ENCODE measurements at places on chromosomes 1 and 21.

DNA sequence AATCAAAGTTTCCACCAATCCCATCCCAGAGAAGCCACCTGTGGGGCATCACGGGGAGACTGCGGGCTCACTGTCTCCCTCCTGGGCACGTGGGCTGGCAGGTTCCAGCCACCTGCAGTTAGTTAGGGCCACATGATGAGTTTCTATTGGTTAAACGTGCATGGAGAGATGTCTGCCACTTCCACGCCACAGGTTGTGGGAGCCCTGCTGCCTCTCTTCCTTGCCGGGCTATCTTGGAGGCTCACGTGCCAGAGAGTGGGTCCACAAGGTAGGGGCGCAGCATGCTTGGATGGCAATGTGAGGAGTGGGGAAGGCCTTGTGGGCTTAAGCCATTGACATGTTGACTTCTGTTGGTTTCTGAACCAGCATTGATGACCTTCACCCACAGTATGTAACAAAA, 3.5 kb downstream of the KRTAP10-7 start:
- no peak for DNase-seq

- peak; percentile 83 for DNase-seq
Measured at GRCh38 chr1:154973344-154974101, 958 bp upstream of the CKS1B start.

DNA sequence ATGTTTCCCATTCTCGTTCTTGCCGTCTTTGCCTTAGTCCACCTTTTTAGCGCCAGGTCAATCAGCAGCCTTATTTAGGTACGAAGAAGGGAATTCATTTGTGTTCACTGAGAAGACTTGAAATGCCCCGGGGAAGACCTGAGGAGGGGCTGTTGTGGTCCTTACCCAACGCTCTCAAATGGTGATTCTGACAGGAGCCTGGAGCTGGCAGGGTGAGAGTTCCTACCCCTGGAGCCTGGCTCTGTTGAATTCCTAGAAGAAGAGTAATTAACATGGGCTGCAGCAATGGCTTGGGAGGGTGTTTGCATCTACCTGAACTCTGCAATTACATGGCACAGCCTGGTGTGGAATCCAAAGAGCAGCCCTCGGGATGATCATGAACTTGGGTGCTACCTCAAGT, 76.9 kb upstream of the DSCAM start:
- DNase-seq, result no peak

GRCh38 chr1:220908757-220909156, 29.5 kb downstream of the HLX start:
- no peak for DNase-seq

- DNase-seq, result no peak
Measured at GRCh38 chr1:53081384-53082066, 19.5 kb downstream of the PODN start.

- DNase-seq, result no peak
Measured at GRCh38 chr1:62746086-62746808, 37.7 kb upstream of the ATG4C start.

GRCh38 chr1:41941381-41941780, 22.7 kb upstream of the HIVEP3 start:
- no peak for DNase-seq

GRCh38 chr1:215786997-215787396, 219.9 kb downstream of the KCTD3 start:
- DNase-seq, result no peak

GRCh38 chr1:198680174-198680875, 41.5 kb downstream of the PTPRC start:
- DNase-seq, result no peak

- DNase-seq, result no peak
Measured at GRCh38 chr1:246051909-246052518, 455.1 kb downstream of the SMYD3 start.

- DNase-seq, result no peak
Measured at GRCh38 chr1:7642781-7643529, 128.1 kb upstream of the VAMP3 start.

- no peak for DNase-seq
Measured at GRCh38 chr1:8910914-8911313, 32.4 kb upstream of the ENO1 start.

DNA sequence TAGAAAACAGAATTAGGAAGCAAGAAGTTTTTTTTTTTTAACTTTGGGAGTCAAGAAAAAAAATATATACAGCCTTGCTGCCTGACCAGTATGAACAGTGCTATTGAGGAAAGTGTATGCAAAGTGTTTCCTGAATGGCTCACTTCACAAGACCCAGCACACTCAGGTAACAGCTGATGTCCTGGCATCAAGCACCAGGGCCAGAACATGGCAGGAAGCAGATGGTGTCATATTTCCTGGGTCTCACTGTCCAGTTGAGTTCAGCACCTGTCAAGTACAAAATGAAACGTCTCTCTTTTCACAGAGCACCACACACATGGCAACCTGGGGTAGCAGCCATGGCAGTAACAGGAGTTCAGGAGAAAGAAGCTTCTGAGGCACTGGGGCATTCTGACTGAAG, 372.3 kb downstream of the TTLL7 start:
- no peak for DNase-seq

GRCh38 chr1:9593492-9594465, 5.1 kb downstream of the TMEM201 start:
- no peak for DNase-seq

GRCh38 chr1:172147541-172147940, 272.9 kb upstream of the C1orf105 start:
- no peak for DNase-seq

DNA sequence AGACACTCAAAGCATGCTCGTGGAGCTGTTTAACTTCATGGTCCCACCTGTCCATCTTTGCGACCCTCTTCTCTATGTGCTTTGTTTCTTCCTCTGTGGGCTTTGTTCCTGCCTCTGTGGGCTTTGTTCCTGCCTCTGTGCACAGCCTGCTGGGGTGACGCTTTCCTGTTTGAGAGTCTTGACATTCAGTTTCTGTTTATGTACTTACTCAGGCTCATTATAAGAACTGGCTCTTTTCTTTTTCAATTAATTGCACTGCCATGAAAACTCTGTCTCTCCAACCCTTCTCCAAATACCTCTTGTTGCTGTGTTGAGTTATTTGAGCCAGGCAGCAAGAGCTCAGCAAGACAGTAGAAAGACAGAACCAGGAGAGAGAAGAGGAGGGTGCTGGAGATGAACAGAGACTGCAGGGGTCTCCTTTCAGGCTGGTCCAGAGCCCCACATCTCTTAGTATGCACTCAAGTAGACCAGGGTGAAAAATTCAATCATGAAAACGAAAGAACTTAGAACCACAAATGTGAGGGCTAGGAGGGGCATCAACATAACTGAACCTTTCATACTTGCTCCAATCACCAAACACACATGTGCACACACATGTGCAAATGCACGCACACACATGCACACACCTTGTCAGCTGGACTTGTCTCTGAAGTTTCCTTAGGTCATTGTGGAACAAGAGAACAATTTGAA, 88.3 kb upstream of the SGIP1 start:
- peak; percentile 26 for DNase-seq

- no peak for DNase-seq
Measured at GRCh38 chr1:206505702-206506355, 1.5 kb upstream of the RASSF5 start.

DNA sequence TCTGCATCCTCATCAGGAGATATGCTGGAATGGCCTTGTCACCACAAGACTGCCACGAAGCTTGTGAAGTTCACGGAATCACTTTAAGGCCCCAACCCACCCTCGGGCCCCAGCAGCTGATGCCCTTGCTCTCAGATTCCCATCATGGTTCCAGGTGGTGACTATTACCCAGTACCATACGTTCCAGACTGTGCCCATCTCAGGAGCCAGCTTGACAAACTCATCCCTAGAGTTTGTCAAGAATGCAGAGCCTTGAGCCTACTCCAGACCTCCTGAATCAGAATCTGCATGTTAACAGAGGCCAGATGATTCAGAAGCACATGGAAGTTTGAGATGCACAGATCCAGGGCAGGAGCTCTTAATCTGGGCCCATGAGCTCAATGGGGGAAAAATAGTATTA, 53.9 kb upstream of the RBM15 start:
- DNase-seq, result no peak

DNA sequence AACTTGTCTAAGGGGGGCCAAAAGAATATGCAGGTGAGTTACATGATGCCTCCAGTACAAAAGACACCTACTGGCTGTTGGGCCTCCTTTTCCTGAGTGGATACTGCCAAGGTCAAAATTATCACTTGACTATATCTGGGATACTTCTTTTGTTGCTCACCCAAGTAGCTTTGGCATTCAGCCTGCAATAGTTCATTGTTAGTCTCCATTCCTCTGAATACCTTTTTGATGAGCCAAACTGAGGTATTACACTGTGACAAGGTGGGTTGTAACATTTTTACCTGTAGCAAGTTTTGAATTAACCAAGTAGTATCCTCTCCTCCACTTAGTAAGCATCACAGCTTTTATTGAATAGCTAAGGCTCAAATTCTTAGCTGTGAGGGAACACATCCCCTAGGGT, 408.0 kb downstream of the LRRIQ3 start:
- DNase-seq, result no peak

- peak; percentile 24 for DNase-seq
Measured at GRCh38 chr1:88684482-88685258, 597 bp downstream of the PKN2 start.

DNA sequence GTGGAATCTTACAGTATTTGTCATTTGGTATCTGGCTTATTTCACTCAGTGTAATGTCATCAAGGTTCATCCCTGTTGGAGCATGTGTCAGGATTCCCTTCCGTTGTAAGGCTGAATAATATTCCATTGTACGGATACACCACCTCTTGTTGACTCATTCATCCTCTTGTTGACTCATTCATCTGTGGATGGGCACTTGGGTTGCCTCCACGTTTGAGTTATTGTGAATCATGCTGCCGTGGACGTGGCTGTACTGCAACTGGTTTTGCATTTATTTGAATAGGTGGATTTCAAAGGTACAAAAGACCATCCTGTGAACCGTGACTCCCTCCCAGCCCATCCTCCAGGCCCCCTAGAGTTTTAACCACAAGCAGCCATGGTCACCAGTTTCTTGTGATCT, 11.9 kb upstream of the TCP10L start:
- no peak for DNase-seq

- no peak for DNase-seq
Measured at GRCh38 chr1:221032637-221033280, 153.5 kb downstream of the HLX start.

DNA sequence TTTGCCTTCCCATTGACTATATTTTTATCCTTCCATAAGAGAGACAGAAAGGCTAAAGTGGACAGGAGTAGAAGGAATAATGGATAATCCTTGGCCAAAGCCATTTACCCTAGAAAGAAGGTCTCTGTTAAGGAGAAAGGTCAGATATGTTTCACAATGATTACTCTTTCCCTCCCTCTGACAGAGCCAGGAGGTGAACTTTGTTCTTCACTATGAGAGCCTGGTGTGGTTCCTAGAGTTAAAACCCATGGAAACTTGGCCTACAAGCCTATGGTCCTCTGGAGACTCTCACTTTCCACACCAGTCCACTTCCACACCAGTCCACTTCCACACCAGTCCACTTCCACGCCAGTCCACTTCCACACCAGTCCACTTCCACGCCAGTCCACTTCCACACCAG, 479.9 kb upstream of the ZP4 start:
- DNase-seq, result no peak

- no peak for DNase-seq
Measured at GRCh38 chr1:20787840-20788795, 1.0 kb upstream of the HP1BP3 start.

GRCh38 chr1:230979952-230980351, 1.1 kb downstream of the ARV1 start:
- DNase-seq, result no peak

- DNase-seq, result no peak
Measured at GRCh38 chr1:113978863-113979702, at the start of gene OLFML3. Gene OLFML3, plus strand, starts transcription at chr1:113979474. Its CDS starts 43 bp downstream, at chr1:113979517.

DNA sequence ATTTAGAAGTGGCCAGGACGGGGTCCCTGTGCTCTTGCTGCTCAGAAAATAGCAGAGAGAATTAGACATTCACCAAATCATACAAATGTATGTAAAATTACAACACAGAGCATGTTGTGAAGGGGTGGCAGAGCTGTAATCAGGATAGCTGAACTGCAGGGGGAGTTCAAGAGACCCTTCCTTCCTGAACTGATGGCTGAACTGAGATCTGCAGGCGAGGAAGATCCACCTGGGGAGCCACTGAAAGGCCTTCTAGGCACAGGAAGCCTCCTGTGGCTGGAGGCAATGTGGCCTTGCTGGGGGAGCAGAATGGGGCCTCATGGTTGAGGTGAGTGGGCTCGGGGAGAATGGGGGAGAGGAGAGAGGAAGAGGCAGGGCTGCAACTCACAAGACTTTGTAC, 216.5 kb downstream of the PRDM2 start:
- no peak for DNase-seq

GRCh38 chr1:115826628-115827027, 14.3 kb downstream of the NHLH2 start:
- no peak for DNase-seq

DNA sequence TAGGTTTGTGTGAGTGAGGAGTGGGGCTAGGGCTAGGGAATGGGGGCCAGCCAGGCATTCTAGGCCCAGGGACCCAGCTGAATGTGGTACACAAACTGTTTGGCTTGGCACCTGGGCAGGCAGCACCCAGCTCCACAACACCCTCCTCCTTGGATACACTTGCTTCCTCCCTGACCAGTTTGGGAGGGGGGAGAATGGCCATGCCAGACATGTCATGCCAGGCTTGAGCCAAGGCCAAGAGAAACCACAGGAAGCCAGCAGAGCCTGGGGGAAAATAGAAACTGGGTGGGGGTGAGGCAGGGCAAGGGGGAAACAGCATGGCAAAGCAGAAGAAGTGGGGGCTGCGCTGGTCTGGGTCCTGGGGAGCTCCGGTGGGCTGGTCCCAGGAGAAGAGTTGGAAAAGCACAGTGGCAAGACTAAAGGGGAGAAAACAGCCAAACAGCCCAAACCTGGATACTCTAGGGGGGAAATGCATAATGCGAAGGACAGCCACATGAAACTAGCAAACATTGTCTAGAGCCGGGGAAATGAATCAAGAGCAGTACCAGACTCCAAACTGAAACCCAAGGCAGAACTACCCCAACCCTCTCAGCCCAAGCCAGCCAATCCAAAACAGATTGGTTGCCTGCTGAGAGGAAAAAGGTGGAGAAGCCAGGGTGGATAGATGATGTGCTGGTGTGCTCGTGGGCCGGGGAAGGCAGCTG, 47.9 kb downstream of the LGR6 start:
- no peak for DNase-seq

- DNase-seq, result no peak
Measured at GRCh38 chr1:198387587-198387986, 152.9 kb downstream of the ATP6V1G3 start.

DNA sequence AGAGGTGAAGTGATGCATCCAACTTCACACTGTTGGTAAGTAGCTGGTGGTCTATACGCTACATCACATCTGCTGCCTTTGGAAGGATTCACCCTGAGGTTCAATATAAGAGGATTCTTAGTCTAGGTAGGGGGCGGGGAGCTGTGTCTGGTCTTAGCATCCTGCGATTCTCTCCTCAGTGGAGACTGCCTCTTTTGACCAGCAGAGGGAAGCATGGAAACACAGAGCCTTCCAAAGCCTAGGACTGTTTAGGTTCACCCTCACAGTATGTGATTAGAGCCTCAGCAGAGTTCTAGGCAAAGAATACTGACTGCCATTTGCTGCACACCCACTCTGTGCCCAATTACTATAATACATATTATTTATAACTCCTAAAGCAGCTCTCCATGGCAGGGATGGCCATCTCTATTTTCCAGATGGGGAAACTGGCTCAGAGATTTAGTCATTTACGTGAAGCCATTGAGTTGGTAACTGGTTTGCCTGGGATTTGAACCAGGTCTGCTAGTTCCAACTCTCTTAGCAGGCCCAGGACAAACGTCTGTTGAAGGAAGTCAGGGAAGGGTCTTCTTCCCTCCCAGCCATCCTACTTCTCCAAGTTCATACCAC, 28.9 kb upstream of the EFCAB14 start:
- DNase-seq, result no peak

All from stimulated activated CD4-positive, alpha-beta T cell treated with anti-CD3 and anti-CD28 coated beads, TNF-alpha, amount 100 ng/mL, for 4 hours (primary cell).